ENCODE measurements at places on chromosomes 11 and 22. TPM values are rescaled to one million over a fixed set of nuclear protein-coding genes. Genes with fewer than 3 reads are reported as not detected.

Gene MUC6
- total RNA-seq: not detected

Gene ZFTA
- 30.2 TPM for total RNA-seq

Gene NRIP3
- 0.62 TPM for total RNA-seq

Gene MS4A15
- total RNA-seq: not detected

DNA sequence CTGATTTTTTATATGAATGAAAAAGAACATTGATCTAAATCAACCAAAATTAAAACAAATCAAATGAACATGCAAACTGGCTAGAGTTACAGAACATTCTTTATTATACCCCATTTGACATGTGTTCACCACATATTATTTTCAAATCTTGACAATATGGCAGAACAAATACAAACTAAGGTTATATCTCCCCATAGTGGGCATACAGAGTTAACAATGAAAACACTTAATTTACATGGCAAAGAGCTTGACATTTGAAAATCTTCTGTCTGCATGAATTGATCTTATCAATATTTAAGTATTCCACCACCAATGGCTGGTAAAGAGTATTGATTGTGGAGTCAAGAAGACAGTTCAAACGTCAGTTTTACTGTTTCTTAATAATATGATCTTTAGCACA is 197.9 kb upstream of the ANO3 start:
- no peak for DNase-seq

DNA sequence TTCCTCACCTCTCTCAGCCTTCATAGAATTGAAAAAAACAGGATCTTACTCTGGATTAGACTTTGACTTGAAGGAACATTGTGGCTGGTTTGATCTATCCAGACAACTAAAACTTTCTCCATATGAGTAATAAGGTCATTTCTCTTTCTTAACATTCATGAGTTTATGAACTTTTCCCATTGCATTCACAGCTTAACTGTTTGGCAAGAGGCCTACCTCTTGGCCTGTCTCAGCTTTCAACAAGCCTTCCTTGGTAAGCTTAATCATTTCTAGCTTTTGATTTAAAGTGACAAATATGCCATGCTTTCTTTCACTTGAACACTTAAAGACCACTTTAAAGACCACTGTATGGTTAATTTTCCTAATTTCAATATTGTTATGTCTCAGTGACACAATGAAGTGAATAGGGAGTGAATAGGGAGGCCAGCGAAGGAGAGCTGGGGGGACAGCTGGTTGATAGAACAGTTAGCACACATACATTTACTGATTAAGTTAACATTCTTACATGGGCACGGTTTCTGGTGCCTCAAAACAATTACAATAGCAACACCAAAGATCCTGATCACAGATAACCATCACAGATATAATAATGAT is 17.0 kb downstream of the IMMP1L start:
- no peak for DNase-seq

Data from sciatic nerve (tissue), 2 donors.